BJ (cell line): ENCODE measurements at places on chromosomes 2 and 18.

DNA sequence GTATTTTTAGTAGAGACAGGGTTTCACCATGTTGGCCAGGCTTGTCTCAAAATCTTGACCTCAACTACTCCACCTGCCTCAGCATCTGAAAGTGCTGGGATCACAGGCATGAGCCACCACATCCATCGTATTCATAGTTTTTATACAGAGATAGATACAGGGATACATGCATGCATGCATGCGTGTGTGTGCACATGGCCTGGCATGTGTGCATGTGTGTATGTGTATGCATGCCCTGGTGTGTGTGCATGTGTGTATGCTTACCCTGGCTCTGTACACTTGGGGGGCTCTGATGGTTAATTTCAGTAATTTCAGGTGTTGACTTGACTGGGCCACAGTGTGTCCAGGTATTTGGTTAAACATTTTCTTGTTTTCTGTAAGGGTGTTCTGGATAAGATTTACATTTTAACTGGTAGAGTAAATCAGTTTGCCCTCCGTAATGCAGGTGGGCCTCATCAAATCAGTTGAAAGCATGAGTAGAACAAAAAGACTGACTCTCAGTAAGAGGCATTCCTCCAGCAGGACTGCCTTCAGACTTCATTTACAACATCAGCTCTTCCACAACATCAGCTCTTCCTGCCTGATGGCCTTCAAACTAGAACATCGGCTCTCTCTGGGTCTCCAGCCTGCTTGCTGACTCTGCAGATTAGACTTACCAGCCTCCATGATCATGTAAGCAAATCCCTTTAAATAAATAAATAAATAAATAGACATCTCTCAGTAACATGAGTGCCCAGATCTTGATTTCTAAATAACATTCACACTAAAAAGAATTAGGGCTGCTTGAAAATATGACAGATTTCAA lies 30.8 kb downstream of the SESTD1 start:
- DNase-seq = no peak

GRCh38 chr2:173401716-173402326 lies 47.1 kb downstream of the CDCA7 start:
- no peak for DNase-seq

DNA sequence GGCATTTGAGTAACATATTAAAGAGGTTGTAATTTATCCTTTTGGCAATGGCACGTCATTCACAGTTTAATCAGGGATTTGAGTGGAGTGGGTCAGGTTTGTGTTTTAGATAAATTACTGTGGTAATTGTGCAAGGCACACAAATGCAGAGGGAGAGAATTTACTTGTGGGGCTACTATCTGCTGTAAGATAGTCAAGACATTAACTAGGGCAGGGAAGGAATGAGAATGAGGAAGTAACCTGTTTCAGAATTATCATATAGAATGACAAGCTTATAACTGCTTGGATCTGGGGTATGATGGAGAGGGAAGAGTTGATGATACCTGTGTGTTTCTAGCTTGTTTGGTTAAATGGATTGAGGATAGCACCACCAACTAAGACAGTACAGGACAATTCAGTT lies 58.9 kb upstream of the ZSWIM2 start:
- no peak for DNase-seq

DNA sequence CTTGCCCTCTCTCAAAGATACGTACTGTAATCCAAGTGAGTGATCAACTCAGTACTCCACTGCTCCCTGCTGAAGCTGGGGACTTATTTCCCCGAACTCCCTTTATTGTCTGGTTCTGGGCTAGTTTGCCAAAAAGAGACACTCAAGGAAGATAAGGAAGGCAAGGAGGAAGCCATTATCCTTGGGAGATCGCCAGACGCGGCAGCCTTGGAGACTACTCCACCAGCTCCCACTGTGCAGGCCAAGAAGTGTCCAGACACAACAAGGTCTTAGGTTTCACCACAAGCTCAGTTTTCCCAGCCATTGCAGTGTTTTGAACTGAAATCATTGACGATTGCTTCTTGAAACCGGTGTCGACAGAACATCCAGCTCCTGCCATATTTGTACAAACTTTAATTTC lies 439.6 kb upstream of the UBE2E3 start:
- no peak for DNase-seq

GRCh38 chr2:203897544-203897943 lies 30.0 kb downstream of the CTLA4 start:
- DNase-seq = no peak

DNA sequence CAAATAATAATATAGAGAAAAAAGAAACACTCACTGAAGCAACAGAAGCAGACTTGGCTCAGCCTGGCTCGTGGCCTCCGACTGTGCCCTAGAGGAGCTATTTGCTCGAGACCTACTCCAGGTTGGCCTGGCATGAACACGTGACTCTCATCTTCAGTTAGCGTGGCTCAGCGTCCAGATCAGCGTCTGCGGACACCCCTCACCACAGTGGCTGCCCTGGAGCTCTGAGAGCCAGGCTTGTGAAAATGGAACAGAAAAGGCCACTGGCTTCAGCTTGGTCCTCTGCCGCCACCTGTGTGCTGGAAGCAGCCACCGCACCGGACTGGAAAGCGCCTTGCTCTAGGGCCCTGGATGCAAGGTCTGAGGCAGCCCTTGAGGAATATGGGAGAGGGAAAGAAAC lies 1184.0 kb upstream of the GYPC start:
- no peak for DNase-seq

- DNase-seq = no peak
Observed at GRCh38 chr2:216023055-216023648, 9.8 kb upstream of the MREG start.

GRCh38 chr2:24586955-24587354 lies 95.9 kb downstream of the NCOA1 start:
- no peak for DNase-seq

DNA sequence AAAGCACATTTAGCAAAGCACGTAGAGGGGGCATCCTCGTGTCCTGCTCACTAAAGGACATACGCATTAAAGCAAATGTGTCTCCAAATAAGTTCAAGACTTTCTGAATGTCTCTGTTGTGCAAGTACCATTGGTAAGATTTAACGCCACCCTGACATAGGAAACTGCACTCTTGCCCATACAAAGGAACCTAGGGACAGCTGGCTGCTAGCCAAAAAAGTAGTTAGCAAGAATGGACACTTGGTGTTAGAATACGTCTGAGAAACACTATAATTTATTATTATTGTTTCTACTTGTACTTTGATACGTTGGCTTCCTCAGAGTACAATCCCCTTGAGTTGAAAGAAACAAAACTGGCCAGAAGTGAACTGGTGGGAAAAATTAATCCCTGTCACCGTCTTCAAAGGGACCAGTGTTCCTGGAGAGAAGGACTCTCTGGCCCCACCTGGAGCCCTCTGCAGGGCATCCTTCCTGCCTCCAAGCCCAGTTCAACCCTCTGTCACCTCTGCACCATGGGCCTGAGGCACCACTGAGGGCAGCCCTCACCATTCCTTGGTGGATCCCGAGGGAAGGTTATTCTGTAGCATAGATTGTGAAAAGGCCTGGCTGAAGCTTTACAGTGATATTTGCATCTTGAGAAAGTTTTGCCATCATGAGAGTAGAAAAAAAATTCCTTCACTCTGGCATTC lies 51.4 kb upstream of the APCDD1 start:
- no peak for DNase-seq

DNA sequence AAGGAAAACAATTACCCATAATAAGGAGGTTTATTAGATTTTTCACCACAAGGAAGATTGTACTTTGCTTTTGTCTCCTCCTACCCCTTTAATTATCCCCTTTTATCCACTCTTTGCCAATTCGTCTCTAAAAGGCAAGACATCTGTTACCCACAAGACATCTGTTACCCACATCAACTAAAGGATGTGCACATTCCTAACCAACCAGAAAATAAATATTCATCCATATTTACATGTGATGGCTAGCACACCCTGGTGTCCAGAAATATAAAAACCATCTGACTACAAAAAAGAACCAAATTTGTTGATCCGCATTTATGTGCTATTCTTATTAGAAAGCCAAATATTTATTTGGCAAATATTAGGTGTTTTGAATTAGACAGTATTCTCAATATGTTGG lies 35.7 kb downstream of the ACVR1C start:
- DNase-seq = peak; percentile 0

- no peak for DNase-seq
Observed at GRCh38 chr18:37889963-37890362, 324.4 kb upstream of the CELF4 start.

- DNase-seq = no peak
Observed at GRCh38 chr2:76895469-76895868, 626.7 kb downstream of the LRRTM4 start.
